ENCODE measurements at places on chromosomes 11 and 22. TPM values are rescaled to one million over a fixed set of nuclear protein-coding genes. Genes with fewer than 3 reads are reported as not detected.

DNA sequence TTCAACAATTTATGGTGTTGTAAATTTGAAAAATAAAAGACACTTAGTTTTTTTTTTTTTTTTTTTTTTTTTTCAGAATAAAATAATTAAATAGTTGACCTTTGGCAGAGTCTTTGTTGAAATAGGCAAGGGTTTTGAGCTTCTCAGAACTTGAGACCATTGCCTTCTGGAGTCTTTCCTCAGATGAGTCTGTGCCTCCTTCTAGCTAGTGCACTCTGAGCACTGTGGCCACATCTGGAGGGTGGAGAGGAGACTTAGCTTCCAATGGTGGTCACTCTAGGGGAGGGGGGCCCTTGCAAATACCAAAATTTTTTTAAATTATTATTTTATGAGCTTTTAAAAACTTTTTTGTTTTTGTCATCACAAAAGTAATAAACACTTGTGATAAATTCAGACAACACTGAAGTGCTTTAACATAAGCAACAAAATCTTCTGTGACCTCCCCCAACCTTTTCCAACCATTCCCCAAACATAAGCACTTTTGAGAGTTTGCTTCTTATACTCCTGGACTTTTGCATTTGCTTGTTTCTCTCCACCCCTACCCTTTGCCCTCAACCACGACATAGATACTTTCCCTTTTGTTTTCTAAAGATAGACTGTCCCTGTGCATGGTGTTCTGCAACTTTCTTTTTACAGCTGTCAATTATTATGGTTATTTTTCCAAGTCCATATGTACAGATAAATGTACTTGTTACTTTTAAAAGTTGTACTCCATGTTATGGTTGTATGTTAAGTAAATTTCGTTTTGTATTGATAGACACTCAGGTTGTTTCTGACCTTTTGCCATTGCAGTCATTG lies 41.1 kb downstream of the BMAL1 start:
- H3K27ac ChIP-seq: no peak overlapping the region
- H3K4me3 ChIP-seq: no peak overlapping the region
- H3K36me3 ChIP-seq: no peaks in the 10 kb centered on the region
- H3K4me1 ChIP-seq: no peaks in the 10 kb centered on the region

DNA sequence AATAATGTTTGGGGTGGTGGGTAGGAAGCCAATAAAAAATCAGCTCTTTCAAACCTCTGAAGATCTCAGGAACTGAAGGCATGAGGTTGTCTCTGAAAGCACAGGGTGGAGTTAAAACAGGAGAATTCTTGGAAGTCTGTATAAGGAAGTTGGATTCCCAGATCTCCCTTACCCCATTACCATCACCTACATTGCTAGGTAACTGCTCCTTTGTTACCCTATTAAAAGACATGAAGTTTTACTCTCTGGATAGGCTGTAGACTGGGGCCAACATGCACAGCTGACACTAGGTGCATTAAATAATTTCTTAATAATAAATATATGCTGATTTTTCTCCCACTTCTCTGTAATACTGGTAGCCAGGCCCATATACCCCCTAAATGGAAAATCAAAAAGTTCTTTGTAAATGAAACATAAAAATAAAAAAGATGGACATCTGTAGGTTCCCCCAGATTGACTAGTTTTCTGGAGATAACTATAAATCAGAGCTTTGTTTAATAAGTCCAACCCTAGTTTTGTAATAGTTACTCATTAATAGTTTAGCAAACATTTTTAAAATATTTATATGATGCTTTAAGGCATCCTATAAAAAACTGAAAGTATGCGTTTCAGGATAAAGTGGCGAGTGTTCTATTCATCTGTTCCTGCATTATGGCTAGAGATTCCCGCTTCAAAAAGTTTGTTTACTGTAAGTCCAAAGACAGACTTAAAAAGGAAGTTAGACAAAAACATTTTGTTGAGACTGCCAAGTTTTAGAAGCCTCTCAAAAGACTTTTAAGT lies 63.8 kb downstream of the KIF18A start:
- H3K27me3 ChIP-seq: no peaks in the 10 kb centered on the region
- H3K4me3 ChIP-seq: no peak overlapping the region
- no peaks in the 10 kb centered on the region for H3K36me3 ChIP-seq
- H3K27ac ChIP-seq: no peak overlapping the region

The GPR83 gene
- total RNA-seq: 0.17 TPM

The YAP1 gene
- total RNA-seq: 155 TPM

The FAM180B gene
- not detected for total RNA-seq

Data from GM23338 (cell line).